Left lobe of liver (tissue), 2 donors: ENCODE measurements at places on chromosomes 5 and 9.

DNA sequence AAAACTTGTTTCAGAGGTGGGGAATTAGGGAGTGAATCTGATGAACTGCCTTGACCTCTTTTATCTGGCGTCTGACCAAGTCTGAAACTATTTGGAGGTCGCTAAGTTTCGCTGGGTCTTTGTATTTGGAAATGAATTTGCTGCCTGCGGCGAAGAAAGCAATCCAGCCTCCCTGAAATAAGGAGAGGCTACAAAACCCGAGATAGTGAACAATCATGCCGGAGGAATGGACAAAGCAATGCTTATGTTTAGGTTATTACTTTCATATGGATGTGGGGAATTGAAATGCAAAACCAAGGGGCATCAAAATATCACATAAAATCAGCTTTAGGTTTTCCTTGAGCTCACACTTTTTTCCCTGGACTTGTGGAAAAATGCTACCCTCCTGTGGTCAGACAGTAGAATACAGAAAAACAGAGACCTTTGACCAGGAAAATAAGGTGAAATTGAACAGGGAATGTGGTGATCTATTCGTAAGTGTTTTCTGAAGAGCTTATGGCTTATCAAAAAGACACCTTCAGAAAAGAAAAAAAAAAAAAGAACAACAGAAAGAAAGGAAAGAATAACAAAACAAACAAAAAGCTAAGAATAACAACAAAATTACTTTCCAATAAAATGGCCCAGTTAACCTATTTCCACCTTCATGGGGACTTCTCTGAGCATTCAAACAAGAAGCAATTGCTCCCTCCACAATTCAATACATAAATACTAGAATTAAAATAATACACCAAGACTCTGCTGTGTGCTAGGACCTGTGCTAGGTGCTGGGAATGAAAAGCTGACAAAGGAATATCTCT, 68.6 kb upstream of the DPYSL3 start:
- no peak for DNase-seq

GRCh38 chr9:12627096-12627495, 66.1 kb upstream of the TYRP1 start:
- DNase-seq, result no peak

DNA sequence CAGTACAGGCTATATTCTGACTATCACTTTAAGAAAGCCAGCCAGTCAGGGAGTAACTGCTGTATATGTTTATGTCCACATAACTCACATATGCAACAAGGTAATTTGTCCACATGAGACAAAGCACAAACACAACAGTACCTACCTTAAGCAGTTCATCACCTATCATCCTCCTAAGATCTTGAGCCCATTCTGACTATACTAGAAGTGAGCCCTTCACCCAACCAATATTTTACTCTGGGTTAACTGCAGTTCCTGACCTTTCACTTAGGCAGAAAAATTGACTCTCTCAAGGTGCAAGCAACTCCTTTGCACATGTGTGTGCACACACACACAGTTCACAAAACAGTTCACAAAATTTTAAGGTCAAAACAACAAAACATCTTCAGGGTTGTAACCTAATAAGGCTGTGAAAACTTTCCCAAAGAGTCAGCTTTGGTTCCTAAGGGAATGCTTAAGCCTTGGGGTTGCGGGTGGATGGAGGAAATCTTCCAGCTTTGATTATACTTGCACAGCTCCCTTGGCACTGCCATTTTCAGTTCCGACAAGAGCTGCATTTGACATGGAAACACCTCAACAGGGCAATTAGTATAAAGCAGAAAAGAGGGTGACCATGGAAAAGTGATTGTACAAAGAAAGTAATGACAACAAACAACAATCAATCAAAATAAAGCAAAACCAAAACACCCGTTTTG, 215.3 kb downstream of the NFIB start:
- no peak for DNase-seq

DNA sequence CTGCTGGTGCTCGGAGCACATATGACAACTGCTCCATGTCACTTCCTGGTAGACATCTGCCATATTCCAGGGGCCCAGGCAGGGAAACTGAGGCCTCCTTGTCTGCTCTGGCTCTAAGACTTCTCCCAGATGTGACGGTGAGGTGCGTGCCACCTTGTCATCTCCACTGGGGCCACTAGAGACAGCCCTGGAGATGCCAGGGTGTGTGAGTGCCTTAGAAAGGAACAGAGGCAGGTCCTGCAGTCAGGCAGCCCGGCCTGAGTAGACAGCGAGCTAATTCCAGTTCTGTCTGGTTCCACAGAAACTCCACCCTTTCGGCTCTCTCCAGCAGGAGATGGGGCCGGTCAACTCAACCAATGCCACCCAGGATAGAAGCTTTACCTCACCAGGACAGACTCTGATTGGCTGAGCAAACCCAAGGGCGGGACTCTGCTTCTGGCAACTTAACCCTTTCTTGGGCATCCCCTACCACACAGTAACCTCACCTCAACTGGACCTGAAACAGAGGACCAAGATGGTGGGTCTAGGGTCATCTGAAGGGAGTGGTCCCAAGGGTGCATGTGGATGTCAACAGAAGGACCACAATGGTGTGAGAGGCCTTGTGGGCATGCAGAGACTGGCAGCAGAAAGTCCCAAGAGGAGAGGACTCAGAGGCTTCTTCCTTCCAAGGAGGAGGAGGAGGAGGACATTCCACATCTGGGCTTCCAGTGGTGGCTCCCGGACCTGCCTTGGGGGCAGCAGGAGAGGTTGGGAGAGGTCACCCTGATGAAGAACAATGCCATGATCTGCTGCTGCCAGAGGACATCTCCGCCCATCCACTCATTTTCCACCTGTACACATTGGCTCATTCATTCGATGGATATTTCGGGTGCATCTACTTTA, 77.7 kb downstream of the RGS3 start:
- DNase-seq, result no peak
